ENCODE measurements at places on chromosomes 5 and 9.
A peak's percentile ranks its signal among the peaks of the same experiment; 100 is the strongest.

DNA sequence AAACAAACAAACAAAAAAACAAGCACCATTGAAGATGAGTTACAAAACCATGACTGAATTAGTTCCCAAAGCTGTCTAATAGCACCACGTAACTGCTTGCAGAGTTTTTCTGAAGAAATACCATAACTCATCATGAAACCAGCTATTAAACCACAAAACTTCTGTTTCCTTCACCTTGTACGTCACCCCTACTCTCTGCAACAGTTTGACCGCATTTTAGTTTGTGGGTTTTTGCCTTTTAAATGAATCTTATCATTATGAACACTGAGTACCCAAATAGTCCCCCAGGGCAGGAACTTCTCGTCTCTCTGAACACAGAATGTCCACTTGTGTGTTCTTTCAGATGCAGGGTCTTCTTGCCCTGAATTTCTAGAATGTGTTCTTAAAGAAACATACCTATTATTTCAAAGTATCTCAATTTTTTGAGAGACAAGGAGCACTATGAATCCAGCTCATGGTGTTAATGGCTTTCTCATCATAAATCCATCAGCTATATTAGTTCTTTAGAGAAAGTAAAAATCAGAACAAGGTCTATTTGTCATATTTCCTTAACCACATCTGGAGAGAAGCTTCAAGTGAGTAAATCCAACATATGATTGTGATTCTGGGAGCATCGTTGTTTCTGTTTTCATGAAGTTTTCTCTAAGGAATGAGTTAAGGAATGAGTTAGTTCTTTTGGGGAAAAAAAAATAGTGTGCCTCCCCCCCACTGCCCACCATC is 210.6 kb downstream of the AUH start:
- no peak for DNase-seq

- DNase-seq = peak; percentile 5
Observed at GRCh38 chr5:52657247-52657645, 130.5 kb upstream of the ITGA1 start.

- no peak for DNase-seq
Observed at GRCh38 chr9:16075696-16076095, 522.9 kb downstream of the CCDC171 start.

DNA sequence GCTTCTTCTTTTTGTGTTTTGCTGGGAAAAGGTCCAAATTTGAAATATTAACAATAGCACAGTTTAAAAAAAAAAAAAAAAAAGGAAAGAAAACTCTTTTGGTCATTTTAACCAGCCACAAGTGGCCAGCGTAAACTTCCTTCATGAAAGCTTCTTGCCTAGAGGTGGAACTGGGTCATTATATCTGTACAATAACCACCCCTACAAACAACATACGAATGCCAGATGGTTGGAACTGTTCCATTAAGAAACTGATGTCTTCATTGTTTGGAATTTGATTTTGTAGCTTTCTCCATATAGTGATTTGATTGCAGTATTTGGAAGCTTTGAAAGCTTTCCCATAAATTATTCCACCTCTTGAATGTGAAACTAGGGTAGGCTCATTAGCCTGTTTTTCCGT is 18.3 kb upstream of the LPAR1 start:
- no peak for DNase-seq

DNA sequence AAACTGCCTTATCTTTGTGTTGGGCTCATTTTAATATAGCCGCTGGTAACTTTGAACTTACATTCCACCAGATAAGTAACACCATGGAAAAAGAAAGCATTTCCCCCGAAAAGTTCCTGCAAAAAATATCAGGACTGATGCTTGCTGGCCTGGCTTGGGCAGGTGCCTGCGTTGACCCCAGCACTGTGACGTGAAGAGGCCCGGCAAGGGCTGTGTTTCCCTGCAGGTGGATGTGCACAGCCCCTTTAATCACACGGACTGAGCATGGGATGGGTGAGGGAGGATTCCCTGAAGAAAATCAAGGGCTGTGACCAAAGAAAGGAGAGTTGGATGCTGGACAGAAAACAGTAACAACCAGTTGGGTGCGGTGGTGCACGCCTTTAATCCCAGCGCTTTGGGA is 138.2 kb downstream of the NSG2 start:
- no peak for DNase-seq

DNA sequence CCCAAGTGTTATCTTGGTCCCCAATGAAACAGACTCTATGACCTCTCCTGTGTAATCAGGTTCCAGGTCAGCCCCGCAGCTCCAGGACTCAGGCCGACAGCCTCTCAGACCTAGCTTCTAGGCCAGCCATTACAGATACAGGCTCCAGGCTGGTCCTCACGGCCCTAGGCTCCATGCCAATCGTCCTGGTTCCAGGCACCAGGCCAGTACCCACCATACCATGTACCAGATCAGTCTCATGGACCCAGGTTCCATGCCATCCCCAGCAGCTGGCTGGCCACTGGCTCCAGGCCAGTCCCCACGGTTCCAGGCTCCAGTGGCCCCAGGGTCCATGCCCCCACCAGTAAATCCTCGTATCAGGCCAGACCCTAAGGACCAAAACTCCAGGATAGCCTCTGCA is 1326.6 kb upstream of the C9orf72 start:
- DNase-seq = no peak

GRCh38 chr9:106467113-106467864 is 395.7 kb upstream of the ZNF462 start:
- DNase-seq = no peak

DNA sequence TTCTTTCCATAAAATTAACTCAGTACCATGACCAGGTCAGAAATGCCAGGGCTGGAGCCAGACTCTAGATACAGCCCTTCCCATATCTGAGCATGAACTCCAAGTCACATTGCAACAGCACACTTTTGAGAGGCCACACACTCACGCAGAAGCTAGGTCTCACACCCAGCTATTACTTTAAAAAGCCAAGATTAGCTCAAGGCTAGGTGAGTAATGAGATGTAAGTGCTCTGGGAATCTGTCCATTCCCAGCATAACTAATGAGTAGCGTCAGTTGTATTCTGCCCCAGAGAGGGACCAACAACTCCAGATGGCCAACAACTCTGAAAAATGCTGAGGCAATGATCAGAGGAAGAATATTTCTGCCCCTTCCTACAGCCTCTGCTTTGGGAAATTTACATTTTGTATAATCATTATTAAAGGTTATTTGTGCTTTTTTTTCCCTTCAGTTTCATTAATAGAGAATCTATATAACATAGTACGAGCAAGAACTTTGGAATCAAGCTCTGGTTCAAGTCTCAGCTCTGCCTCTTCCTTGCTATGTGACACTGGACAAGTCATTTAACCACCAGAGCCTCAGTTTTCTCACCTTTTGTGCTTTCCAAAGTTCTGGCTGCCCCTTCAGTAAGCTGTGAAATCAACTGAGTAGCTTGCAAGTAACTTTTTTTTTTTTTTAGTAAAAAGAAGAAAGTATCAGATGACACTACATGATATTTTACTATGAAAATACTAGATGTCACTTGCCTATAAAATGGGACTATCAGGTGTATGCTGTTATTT is 118.3 kb downstream of the NR6A1 start:
- DNase-seq = no peak

DNA sequence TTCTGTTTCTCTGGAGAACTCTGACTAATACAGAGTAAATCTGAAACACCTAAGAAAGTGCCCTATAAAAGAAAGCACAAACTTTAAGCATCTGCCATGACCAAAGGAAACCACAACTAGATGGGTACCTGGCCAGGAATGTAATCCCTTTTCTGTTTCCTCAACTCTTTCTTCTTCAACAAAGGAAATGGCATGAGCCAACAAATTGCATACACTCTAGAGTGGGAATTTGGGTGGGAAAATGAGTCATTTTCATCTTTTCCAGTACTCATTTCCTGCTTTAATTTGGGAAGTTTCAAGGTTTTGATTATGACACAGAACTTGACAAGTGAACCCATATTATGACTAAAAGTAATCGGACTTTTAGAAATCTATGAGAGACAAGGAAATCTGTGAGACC is 349.2 kb upstream of the RORB start:
- DNase-seq = no peak

- DNase-seq = no peak
Observed at GRCh38 chr5:52674815-52675545, 112.7 kb upstream of the ITGA1 start.

- no peak for DNase-seq
Observed at GRCh38 chr9:102941868-102942267, 53.3 kb upstream of the CYLC2 start.

- DNase-seq = no peak
Observed at GRCh38 chr5:108084105-108084504, 297.8 kb downstream of the FBXL17 start.

GRCh38 chr9:10059044-10059443 is 553.8 kb downstream of the PTPRD start:
- no peak for DNase-seq

- DNase-seq = no peak
Observed at GRCh38 chr5:61625137-61625561, 293.1 kb downstream of the ZSWIM6 start.

- DNase-seq = no peak
Observed at GRCh38 chr5:44842496-44843282, 33.9 kb downstream of the MRPS30 start.

- no peak for DNase-seq
Observed at GRCh38 chr9:127004946-127005769, 90.6 kb downstream of the RALGPS1 start.

DNA sequence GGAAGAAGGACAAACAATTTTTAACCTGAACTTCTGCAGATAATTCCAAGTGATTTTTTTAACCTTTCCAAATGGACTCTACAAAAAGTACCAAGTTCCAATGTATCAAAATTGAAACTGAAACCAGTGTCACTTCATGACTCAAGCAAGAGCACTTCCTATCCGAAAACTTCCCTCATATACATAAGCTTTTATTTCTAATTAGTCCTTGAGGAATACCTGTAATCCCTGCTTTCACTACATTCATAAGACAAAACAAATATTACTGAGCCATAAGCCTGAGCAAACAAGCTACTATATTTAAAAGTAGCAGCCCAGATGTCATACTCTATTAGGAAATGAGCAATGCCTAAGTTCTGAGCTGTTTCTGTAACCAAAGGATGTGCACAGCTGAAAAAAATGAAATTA is 224.4 kb downstream of the EBF1 start:
- DNase-seq = no peak

DNA sequence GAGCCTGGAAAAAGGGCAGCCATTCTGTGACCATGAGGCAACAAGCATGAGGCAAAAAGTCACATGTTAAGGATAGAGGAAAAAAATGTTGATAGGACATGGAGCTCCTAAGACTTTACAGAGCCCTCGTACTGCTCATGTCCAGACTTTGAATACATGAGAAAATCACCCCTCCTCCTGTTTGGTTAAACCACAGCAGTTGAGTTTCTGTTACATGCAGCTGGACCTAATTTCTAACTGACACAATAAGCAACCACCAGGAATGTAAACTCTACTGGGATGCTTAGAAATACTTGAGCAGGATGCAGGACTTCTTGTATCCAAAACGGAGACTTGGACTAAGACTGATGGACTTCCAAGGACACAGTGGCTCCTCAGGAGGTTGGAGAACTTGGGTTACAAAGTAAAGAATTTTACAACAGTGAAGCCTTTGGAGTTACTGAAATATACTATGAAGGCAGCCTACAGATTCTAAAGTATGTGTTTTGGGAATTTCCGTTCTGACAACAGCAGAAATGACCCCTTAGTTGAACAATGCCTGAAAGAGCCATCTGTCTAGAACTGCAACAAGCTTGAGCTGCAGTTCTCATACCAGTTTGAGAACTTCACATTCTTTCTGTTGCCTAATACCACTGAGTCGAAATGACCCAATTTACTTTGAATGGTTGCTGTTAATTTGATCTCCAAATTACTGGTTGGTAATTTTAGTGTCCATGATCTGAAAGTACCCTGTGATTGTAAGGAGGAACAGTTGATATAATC is 268.9 kb downstream of the PIK3R1 start:
- no peak for DNase-seq

- DNase-seq = no peak
Observed at GRCh38 chr5:128637031-128637430, 99.0 kb upstream of the FBN2 start.

- DNase-seq = peak; percentile 77
Observed at GRCh38 chr9:132268725-132269352, 85.9 kb downstream of the SETX start.

GRCh38 chr9:109198736-109199382 is 31.8 kb upstream of the FRRS1L start:
- peak; percentile 66 for DNase-seq

- DNase-seq = no peak
Observed at GRCh38 chr5:11130131-11130530, 369.1 kb upstream of the DAP start.

DNA sequence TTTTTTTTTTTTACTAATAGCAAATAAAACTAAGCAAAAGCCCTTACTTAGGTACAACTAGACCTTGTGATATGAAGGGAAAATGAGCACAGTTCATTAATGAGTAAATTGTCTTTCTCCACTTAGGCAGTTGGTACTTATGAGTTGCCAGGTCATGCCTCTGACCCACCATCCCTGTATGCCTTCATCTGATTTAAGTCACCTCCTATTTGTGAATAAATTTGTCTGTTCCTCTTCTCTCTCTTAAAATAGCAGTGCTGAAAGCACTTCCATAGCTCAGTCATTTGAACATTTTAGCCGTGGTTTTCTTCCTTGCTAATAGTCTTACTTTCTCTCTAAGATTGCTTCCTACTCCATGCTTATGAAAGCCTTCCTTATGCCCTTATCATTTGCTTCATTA is 61.4 kb downstream of the SLC44A1 start:
- no peak for DNase-seq

GRCh38 chr9:88186495-88187110 is 48.3 kb upstream of the SPATA31C2 start:
- DNase-seq = no peak

GRCh38 chr9:83570359-83570758 is 32.2 kb upstream of the FRMD3 start:
- DNase-seq = no peak

DNA sequence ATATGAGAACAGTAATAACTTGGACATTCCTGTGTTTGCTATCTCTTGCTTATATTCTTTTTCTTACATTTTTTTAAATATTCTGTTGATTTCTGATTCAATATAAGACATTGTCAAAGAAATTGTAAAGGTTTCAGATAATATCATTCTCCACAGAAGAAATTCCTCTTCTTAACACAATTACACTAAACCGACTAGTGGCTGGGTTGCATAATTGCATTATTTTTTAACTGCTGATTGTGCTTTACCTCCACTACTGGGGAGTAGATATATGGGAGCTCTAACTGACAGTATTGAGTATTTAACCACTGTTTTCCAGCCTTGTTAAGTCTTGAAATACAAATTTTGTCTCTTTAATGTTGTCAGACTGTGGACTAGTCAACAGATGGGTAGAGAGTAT is 723.8 kb upstream of the EDIL3 start:
- DNase-seq = no peak
